ENCODE measurements at places on chromosomes 5 and 9.

- H3K36me3 ChIP-seq, result peaks cover 6% of the 10 kb centered on the region
- peak overlapping the region; percentile 87 for H3K27ac ChIP-seq
- no peak for DNase-seq
- peak overlapping the region; percentile 77 for H3K4me3 ChIP-seq
- peaks cover 20% of the 10 kb centered on the region for H3K4me1 ChIP-seq
Observed at GRCh38 chr9:109918339-109919163, 138.6 kb downstream of the PALM2AKAP2 start.

DNA sequence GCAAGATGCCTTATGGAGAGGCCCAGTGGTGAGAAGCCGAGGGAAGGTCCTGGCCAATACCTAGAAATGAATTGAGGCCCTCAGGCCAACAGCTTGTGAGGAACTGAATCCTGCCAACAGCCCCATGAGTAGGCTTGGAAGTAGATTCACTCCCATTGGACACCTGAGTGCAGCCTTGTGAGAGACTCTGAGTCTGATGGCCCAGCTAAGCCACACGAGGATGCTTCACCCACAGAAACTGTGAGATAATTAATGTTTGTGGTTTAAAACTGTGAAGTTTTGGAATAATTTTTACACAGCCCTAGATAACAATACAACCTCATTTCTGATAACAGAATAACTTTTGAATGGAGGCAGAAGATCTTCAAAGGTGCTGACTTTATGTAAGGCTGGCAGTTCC lies 65.9 kb upstream of the DAP start:
- no peak overlapping the region for H3K27ac ChIP-seq
- H3K4me1 ChIP-seq, result no peaks in the 10 kb centered on the region
- no peak overlapping the region for H3K4me3 ChIP-seq

DNA sequence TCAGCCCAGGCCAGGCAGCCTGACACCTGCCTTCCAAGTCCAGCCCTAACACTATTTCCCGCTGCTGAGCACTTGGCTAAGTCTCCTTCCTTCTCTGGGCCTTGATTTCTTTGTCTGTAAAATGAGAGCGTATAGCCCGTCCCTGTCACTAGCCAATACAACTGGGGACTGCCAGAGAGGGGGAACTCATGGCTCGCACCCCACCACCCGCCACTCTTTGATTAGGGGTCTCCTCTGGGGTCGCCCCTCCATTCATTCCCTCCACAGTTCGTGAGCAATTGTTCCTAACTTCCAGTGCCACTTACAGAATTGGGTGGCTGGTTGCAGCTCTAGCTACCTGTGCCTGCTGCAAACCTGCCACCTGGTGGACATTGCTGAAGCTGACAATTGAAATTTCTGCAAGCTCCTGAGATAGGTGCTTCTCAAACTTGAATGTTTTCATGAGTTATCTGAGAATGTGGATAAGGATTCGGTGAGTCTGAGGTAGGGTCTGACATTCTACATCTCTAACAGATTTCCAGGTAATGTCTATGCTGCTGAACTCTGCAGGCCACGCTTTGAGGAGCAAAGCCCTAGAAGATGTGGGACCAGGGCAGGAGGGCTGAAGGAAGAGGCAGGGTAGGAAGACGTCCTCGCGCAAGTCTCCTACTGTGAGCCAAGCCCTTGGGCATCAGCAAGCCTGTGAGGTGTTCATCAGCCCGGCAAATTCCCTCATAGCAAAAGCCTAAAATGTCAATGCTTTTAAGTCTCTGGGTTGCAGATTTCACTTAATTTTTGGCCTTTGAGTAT lies 13.3 kb upstream of the RECK start:
- peak; percentile 58 for DNase-seq
- H3K4me3 ChIP-seq, result no peak overlapping the region

DNA sequence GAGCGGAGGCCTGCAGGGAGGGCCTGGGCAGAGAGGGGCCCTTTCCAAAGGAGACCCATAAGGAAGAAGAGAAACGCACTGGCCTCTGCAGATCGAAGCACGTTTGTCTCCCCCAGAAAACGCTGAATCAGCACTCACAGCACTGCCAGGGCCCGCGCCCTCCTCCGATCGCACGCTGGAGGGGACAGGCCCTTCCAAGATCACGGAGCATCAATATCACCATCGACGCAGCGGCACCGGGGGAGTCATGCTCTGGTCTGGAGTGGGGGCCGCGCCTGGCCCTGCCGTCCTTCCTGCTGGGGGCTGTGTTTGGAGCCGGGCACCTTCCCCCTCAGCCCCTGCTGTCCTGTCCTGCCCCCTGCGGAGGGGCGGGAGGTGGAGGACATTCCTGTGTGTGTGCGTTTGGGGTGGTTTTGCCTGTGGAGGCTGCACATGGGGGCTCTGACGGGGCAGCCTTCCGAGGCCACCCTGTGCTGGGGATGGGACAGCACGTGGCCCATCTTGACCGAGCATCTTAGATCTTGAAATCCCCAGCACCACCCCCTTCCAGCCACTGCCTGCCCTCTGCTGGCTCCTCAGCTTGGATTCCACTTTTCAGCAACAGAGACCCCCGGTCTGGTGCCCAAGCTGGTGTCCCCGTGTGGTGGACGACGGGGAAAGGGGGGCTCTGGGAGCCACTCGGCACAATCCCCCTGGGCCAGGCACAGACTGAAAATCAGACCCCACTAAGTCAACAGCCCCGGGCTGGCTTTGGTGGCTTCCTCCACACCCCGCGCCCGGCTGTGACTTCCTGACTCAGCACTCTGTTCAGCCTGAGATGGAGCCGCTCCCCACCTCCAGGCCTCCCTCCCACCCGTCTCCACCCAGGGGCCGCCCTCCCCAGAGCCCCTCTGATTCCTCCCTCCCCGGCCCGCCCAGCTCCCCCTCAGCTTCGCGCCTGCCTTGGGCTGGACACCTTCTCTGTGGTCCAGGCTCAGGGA lies 8.3 kb downstream of the TMEM250 start:
- no peaks in the 10 kb centered on the region for H3K36me3 ChIP-seq
- H3K4me3 ChIP-seq, result peak overlapping the region; percentile 83
- no peak for DNase-seq
- peaks cover 45% of the 10 kb centered on the region for H3K4me1 ChIP-seq
- no peaks in the 10 kb centered on the region for H3K27me3 ChIP-seq

DNA sequence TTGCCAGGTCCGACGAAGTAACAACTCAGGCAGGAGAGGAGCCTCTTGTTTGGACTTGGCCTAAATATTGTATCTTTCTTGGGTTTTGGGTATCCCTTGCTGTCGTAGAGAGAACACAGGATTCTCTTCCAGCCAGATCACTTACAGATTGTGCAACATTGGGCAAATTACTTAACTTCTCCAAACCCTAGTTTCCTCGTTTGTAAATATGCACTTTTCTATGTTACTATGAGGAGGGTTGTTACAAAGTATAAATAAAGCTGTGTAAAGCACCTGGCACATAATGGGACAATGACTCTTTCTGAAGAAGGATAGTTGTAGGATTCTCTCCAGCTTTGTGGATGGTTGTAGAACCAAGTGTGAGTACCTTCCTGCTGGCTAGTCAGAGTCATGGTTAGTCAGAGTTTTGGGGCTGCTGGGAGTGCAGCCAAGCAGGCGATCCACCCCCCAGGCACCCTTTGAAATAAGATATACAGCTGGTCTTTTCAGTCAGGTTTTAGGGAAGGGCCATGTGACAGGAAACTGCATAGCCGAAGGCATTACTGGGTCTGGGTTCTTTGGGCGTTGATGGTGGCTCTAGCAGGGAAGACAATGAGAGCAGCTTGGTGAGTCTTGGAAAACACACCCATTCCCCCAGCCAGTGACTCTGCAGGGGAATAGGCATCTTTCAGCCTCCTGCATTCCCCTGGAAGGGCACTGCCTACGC lies 49.9 kb upstream of the GDNF start:
- no peak for DNase-seq
- peaks cover 5% of the 10 kb centered on the region for H3K27me3 ChIP-seq
- H3K27ac ChIP-seq, result no peak overlapping the region
- no peaks in the 10 kb centered on the region for H3K4me1 ChIP-seq
- H3K36me3 ChIP-seq, result no peaks in the 10 kb centered on the region
- no peak overlapping the region for H3K4me3 ChIP-seq

GRCh38 chr5:113634957-113635356 lies 121.5 kb downstream of the YTHDC2 start:
- H3K27ac ChIP-seq, result no peak overlapping the region
- no peak for DNase-seq
- H3K27me3 ChIP-seq, result peaks cover 49% of the 10 kb centered on the region
- H3K36me3 ChIP-seq, result no peaks in the 10 kb centered on the region
- peaks cover 2% of the 10 kb centered on the region for H3K4me1 ChIP-seq
- H3K4me3 ChIP-seq, result no peak overlapping the region

DNA sequence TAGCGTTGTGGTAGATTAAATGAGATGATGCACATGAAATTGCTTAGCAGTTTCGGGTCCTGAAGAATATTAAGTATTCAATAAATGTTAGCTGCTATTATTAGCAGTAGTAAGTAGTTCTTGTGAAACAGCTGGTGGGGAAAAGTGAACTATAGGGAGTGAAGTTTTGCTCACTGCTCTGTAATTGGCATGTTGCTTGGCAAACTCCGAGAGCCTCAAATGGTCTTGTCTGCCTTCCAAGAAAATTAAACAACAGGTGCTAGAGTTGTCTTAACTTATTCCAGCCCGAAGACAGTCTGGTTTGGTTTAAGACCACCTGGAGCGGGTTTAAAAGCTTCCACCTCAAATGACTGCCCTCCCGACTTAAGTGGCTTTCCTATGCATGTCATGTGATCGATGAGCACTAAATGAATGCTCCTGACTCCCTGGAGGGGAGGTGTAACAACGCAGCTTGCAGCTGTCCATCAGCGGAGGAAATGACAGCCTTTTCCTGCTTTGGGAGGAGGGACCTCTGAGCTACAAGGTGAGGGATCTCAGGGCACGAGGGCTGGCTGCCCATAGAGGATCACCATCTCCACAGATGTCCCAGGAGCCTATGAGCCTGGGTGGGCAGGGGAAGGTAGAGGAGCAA lies 202.9 kb upstream of the PANK3 start:
- no peak for DNase-seq
- no peaks in the 10 kb centered on the region for H3K4me1 ChIP-seq
- H3K4me3 ChIP-seq, result no peak overlapping the region
- H3K36me3 ChIP-seq, result no peaks in the 10 kb centered on the region
- H3K27me3 ChIP-seq, result peaks cover 44% of the 10 kb centered on the region

- no peaks in the 10 kb centered on the region for H3K27me3 ChIP-seq
- no peak for DNase-seq
- H3K36me3 ChIP-seq, result no peaks in the 10 kb centered on the region
- H3K4me1 ChIP-seq, result peaks cover 34% of the 10 kb centered on the region
- H3K27ac ChIP-seq, result peak overlapping the region; percentile 96
Observed at GRCh38 chr5:151093476-151093889, 12.6 kb upstream of the TNIP1 start.

DNA sequence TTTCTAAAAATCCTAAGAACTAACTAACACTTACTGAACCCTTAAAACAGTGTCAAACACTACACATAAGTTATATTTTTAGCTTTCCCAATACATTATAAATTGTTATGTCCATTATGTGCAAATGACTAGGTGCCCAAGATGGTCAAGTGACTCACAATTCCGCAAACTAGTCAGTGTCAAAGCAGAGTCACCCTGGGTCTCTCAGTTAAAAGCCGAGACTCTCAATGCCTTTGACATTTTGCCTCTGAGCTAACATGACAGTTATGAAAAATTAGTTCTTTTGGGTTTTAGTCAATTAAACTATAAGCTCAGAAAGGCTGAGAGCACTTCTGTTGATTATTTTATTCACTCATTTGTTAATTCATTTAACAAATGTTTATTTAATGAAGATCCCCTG lies 42.3 kb upstream of the GABRG2 start:
- no peak overlapping the region for H3K4me3 ChIP-seq
- H3K36me3 ChIP-seq, result no peaks in the 10 kb centered on the region
- H3K4me1 ChIP-seq, result no peaks in the 10 kb centered on the region
- H3K27ac ChIP-seq, result no peak overlapping the region

GRCh38 chr9:130229759-130230158 lies 35.8 kb upstream of the HMCN2 start:
- H3K27me3 ChIP-seq, result no peaks in the 10 kb centered on the region
- no peaks in the 10 kb centered on the region for H3K4me1 ChIP-seq
- DNase-seq, result no peak
- H3K27ac ChIP-seq, result no peak overlapping the region
- H3K36me3 ChIP-seq, result no peaks in the 10 kb centered on the region

GRCh38 chr5:59187857-59188256 lies 605.0 kb downstream of the RAB3C start:
- H3K4me1 ChIP-seq, result peaks cover 4% of the 10 kb centered on the region
- DNase-seq, result no peak
- H3K4me3 ChIP-seq, result no peak overlapping the region
- H3K27me3 ChIP-seq, result peaks cover 47% of the 10 kb centered on the region

DNA sequence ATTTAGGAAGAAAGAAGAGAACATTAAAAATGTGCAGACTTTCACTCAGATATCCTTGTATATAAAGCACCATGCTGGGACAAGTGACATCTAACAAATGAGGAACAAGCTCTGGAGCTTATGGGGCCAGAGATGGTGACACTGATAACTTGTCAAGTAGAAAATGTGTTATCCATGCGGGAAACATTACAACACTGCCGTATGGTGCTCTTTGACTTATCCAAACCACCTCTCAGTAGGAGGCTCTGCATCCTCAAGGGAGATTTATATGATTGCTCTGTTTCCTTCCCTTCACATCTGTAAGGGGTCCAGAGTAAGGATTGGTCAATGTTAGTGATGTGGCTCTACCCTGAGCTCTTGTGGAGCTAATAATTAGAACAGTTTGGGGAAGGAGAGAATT lies 23.5 kb downstream of the KCTD16 start:
- DNase-seq, result no peak
- no peak overlapping the region for H3K27ac ChIP-seq
- H3K27me3 ChIP-seq, result peaks cover 6% of the 10 kb centered on the region

GRCh38 chr5:149413477-149414210 lies 34.6 kb upstream of the IL17B start:
- H3K4me1 ChIP-seq, result peaks cover 3% of the 10 kb centered on the region
- DNase-seq, result no peak
- peaks cover 18% of the 10 kb centered on the region for H3K27me3 ChIP-seq
- H3K4me3 ChIP-seq, result no peak overlapping the region

DNA sequence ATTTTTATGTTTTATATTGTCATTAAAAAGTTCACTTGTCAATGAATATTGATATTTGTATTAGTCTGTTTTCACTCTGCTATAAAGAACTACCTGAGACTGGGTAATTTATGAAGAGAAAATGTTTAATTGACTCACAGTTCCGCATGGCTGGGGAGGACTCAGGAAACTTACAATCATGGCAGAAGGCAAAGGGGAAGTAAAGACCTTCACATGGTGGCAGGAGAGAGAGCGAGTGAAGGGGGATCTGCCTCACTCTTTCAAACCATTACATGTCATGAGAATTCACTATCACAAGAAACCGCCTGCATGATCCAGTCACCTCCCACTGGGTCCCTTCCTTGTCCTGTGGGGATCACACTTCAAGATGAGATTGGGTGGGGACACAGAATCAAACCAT lies 27.4 kb downstream of the SRD5A1 start:
- peaks cover 5% of the 10 kb centered on the region for H3K4me1 ChIP-seq
- peaks cover 8% of the 10 kb centered on the region for H3K36me3 ChIP-seq
- H3K27ac ChIP-seq, result peak overlapping the region; percentile 21
- no peaks in the 10 kb centered on the region for H3K27me3 ChIP-seq

GRCh38 chr9:84921175-84921574 lies 251.6 kb downstream of the NTRK2 start:
- peaks cover 38% of the 10 kb centered on the region for H3K27me3 ChIP-seq
- no peak overlapping the region for H3K4me3 ChIP-seq
- no peaks in the 10 kb centered on the region for H3K4me1 ChIP-seq
- no peak for DNase-seq

GRCh38 chr5:55633574-55634208 lies 78.4 kb downstream of the SLC38A9 start:
- peaks cover 3% of the 10 kb centered on the region for H3K4me1 ChIP-seq
- peak overlapping the region; percentile 60 for H3K27ac ChIP-seq
- no peak for DNase-seq
- H3K27me3 ChIP-seq, result no peaks in the 10 kb centered on the region
- H3K36me3 ChIP-seq, result peaks cover 3% of the 10 kb centered on the region

Data from T-helper 17 cell (primary cell).